A549 (cell line): ENCODE measurements at places on chromosomes 5 and 9. TPM values are rescaled to one million over a fixed set of nuclear protein-coding genes. Genes with fewer than 3 reads are reported as not detected.
A peak's percentile ranks its signal among the peaks of the same experiment; 100 is the strongest.

- no peak for DNase-seq
These were observed 176.3 kb downstream of the GDNF start for GRCh38 chr5:37663538-37663937.

DNA sequence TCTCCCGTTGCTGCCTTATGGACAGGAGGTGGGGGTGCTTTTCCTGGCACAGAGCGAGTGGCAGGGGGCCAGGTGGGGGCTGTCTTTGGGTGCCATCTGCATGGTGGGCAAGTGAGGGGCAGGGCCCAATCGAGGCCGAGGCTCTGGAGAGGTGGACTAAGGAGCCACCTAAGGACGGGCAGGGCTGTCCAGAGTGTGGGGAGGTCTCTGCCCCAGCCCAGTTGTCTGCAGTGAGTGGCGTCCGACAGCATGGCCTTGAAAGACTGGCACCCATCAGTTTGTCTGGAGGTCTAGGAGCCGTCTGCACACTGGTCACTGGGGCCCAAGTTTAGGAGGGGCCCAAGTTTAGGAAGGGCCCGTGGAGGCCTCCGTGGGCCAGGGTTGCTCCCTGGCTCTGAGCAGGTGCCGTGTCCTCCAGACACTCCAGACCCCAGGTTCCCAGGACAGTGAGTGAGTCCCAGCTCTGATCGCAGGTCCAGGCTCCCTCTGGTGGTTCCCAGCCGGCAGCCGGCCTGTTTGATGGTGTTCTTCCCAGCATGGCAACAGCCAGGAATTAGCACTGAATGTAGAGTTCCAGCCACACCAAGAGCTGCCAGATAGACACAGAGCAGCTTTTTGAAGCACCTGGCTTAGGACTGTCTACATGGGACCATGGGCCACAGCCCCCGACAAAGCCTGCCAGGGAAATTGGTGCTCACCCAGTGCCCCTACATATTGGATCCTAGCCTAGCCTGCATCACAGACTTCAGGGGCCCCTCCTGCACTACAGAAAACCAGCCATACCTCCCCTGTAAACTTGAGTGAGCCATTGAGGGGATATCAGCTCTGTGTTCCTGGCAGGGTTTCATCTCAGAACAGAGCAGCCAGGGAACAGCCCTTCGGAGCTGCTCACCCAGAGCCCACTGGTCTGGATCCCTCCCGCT, 120.9 kb downstream of the WNK2 start:
- peak; percentile 60 for DNase-seq

DNA sequence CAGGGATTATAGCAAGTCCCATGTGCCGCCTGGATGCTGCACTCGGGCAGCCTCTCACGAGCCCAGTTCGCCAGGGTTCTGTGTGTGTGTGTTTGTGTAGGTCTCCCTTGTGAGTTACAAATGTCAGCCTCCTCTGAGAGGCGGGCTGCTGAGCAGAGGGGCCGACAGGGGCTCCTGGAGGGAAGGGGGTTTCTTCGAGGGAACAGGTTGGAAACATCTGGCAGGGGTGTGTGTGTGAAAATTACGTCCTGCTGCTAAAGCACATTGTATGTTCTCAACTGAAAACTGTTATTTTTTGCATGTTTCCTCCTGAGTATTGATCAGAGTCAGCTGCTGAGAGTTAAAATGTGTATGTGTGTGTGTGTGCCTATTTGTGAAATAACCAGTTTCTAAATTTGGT, 9.7 kb downstream of the GALNT10 start:
- no peak for DNase-seq

- DNase-seq = no peak
These were observed 48.4 kb downstream of the GALNT10 start for GRCh38 chr5:154238776-154239481.

- peak; percentile 47 for DNase-seq
These were observed 69.3 kb downstream of the SNX30 start for GRCh38 chr9:112819635-112820496.

DNA sequence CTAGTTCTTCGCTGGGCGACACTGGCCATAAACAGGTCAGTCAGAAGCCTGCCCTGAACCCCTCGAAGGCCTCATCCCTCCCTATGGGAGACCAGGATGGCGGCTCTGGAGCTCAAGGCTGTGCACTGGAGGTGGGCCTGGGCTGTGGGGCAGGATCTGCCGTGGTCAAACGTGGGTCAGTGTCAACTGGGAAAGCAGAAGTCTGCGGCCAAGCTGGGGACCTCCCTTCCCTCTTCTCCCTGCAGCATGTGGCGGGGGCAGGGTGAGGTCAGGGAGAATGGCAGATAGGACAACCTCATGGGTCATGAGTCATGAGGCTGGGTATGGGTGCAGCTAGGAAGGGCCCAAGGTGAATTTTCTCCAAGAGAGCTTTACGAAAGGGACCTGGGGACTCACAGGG, 132.9 kb downstream of the RXRA start:
- DNase-seq = no peak

DNA sequence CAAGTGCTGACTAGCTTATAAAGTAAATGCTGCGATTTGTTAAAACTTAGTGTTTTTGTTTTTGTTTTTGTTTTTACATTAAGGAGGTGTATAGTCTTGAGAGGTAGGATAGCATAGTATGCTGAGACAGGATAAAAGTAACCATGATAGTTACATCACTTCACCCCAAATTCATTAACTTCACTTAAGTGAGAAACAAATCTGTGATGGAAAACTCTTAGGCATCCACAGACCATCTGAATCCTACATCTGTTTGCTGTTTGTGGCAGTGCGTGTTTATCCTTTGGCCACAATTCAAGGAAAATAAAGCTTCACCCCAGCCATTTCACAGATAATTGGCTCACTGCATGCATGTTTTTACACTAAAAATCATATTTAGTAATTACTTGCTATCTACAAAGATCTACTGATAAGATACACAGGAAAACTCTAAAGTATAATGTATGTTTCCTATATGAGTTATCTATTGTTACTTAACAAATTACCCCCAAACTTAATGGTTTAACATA, 82.0 kb downstream of the ZNF622 start:
- no peak for DNase-seq

GRCh38 chr5:43207601-43208000, 15.6 kb downstream of the NIM1K start:
- no peak for DNase-seq

DNA sequence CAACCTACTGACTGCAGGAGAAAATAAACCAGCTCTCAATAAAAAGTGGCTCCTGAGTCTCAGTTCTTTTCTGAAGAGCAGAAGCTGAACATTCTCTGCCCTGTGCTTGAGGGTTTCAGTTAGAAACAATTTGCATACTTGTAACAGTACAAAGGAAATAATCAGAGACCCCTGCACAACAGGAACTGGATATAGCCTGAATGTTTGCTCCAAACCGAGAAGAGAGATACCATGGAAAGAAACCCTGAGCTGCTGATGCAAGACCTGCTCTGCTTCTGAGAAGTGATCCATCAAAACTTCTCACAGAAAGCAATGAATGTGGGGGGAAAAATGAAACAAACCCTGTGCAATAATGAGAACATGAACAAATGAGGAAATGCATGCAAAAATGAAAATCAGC, 592.9 kb downstream of the SEMA5A start:
- no peak for DNase-seq

DNA sequence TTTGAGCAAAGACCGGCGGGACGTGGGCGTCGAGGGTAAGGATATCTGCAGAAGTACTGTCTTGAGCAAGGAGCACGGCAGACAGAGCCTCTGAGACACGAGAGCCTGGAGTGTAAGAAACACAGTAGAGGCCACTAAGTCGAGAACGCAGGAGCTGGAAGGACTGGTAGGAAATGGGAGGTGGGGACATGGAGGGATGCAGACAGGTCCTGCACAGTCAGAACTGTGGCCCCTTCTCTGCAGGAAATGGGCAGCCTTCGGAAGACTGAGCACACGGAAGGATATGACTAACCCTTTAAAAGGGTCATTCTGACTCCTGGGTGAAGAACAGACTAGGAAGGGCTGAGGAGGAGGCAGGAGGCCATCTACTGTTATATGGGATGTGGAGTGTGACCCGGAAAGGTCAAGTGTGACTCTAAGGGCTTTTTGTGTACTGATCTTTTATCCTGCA, 1.4 kb upstream of the CAMSAP1 start:
- DNase-seq = no peak

GRCh38 chr5:176446028-176446665, 2.0 kb upstream of the FAF2 start:
- DNase-seq = no peak

GRCh38 chr5:44847206-44847852, 38.6 kb downstream of the MRPS30 start:
- no peak for DNase-seq

- DNase-seq = peak; percentile 75
These were observed 7.1 kb upstream of the AGPAT2 start for GRCh38 chr9:136694163-136694871.

DNA sequence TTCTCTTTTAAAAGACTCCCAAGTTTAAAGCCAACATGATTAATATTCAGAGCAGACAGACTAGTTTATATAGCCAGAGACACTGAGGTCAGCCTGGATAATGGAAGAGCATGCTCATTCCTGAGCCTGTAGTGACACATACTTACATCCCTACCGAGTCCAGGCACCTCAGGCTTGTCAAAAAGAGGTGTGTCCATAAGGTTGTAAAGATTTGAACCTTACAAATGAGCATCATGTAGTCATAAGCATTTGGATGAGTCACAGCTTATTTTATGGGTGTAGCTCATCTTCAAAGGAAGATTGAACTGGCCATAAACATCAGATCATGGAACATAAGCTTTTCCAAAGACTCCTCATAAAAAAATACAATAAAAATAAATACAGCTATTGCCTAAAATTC, 333.5 kb downstream of the EFNA5 start:
- DNase-seq = peak; percentile 50

DNA sequence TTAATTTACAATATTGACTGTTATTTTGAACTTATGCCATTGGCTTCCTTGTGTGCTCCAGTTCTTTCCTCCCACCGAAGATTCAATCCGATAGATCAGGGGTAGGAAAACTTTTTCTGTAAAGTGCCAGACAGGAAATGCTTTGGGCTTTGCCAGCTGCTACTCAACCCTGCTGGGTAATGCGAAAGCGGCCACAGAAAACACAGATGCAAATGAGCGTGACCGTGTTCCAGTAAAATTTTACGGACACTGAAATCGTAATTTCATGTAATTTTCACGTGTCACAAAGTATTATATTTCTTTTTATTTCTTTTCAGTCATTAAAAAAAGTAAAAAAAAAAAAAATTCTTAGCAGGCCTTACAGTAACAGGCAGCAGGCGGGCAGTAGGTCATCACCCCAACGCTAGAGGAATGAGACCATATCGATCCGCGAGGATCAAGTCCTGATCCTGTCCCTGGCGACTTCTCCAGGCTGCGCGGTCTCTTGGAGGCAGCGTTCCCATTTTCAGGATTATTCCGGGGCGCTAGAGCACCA, 599 bp downstream of the NMRK1 start:
- DNase-seq = peak; percentile 37

GRCh38 chr9:69918322-69918721, 97.7 kb downstream of the CFAP95 start:
- no peak for DNase-seq

DNA sequence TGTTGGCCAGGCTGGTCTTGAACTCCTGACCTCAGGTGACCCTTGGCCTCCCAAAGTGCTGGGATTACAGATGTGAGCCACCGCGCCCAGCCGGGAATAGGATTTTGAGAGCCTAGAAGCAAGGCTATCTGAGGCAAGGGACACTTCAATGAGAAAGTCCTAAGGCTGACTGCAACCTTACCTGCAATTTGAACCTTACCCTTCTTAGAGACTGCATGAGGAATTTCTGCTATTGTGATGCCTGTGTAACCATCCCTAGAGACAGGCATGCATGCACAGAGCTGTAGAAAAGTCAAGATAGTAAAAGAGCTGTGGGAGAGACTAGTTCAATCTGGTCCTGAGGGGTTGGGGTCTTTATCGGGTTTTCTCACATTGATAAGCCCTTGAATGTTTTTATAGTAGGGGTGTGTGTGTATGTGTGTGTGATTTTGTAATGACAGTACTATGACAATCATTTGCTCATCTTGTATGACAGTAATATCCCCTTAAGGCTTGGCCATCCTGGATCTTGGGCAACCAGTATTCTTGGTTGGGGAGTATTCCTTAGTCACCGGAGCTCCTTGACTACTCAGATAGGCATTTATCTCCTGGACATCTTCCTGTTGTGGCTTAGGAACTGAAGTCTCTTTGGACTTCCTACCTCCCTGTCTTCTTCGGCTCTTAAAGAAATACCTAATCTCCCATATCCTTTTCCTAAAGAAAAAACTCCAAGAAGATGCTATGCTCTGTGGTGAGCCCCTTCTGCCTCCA, 11.2 kb downstream of the DNAJB5 start:
- peak; percentile 31 for DNase-seq

DNA sequence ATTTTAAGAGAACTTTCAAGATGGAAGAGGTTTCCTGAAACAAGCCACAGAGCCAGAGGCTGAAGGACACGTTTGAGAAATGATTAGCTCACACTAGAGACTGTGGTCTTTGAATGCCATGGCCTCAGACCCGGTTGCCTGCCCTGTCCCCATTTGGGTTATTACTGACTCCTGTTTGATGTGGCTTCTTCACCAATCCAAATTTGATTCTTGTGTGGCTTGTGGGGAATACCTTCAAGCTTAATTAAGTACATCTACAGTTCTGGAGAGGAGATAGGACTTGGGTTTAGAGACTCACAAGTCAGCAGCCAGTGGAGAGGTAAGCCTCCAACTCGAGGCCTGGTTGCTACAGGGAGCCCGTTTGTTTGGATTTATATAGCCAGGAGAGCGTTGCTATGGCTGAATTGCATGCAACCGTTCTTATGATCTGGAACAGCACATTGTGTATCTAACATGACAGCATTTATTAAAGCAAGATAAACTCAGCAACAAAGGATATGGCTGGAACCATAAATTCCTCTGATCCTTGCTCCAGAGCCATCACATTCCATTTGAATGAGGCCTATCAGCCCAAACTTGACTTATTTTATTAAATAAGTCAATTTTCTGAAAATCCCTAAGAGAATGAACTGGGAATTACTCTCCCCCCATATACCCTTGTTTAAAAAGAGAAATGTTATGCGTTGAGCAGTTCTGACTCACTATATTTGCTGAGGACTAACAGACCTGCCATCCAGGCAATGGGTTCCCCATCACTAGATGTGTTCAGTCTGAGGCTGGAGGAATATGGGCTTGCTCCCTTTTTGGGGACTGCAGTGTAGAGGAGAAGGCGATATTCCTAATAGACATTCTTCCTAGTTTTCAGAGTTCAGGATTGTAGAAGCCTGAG, 88.4 kb upstream of the TNFSF8 start:
- no peak for DNase-seq

DNA sequence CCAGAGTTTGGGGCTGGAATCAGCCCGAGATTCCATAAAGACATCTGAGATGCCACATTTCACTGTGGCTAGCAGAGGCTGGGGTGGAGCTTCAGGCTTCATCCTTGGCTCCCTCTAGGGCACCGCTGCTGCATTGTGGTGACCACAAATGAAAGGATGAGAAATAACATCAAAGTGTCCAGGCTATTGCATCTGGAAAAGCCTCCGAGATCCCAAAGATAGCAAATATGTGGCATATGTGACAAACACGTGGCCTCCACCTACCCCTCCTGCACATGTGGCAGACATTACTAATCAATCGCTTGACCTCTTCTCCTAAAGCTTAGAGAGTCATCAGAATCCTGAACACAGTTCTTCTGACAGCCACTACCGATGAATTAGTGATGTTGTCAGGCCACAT, 4.5 kb downstream of the SPARC start:
- DNase-seq = no peak

- DNase-seq = peak; percentile 53
These were observed 39.7 kb upstream of the SPRY4 start for GRCh38 chr5:142364251-142365145.

The LCN9 gene
- not detected in 3 replicates for polyA plus RNA-seq

The CER1 gene
- not detected in 3 replicates for polyA plus RNA-seq

The FCN2 gene
- polyA plus RNA-seq = not detected in 3 replicates

The TTC23L gene
- polyA plus RNA-seq = 0.17 TPM in 3 replicates

The KYAT1 gene
- 8.1 to 9.6 TPM (median 8.4 TPM) in 3 replicates for polyA plus RNA-seq

The FOXD4L6 gene
- polyA plus RNA-seq = not detected in 3 replicates

The WDR38 gene
- polyA plus RNA-seq = 0.12 TPM in 1 of 3 replicates, not detected in the others

The ADAMTS13 gene
- polyA plus RNA-seq = 0.94 to 1.7 TPM (median 0.98 TPM) in 3 replicates

The SMIM32 gene
- polyA plus RNA-seq = not detected in 3 replicates

The C5orf58 gene
- not detected in 3 replicates for polyA plus RNA-seq
